DND-41 (cell line): ENCODE measurements at places on chromosomes 16 and 17.
A peak's percentile ranks its signal among the peaks of the same experiment; 100 is the strongest.

GRCh38 chr16:77133706-77134105 is 57.3 kb upstream of the MON1B start:
- no peak for DNase-seq

DNA sequence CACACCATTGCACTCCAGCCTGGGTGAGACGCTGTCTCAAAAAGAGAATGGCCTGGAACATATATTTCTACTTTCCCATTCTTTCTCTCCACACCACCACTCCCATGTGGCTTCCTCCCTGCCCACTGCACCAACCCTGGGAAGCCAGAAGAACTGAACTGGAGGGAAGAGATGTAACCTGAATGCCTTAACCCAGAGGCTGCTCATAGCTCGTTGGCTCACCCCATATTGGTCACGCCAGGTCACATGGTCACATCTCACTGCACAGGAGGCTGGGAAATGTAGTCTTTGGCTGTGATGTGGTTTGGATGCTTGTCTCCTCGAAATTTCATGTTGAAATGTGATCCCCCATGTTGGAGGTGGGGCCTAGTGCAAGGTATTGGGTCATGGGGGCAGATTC is 5.9 kb upstream of the DNAH17 start:
- no peak for DNase-seq

DNA sequence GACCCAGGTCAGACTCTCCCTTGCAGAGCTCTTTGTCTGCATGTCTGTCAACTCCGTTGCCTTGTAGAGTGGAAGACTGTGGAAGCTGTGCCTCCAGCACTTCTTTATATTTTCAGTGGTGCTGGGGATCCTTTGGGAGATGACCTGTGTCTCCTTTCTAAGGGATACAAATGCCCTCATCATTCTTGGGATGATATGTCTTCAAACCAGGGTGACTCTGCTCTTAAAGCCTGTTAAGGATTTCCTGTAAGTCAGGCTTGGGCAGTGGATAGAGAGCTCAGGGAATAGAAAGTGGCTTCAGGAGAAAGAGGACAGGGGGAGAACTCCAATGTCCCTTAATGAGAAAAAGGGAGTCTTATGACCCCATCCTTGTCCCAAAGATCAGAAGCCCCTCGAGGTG is 1.5 kb downstream of the HOXB3 start:
- no peak for DNase-seq

DNA sequence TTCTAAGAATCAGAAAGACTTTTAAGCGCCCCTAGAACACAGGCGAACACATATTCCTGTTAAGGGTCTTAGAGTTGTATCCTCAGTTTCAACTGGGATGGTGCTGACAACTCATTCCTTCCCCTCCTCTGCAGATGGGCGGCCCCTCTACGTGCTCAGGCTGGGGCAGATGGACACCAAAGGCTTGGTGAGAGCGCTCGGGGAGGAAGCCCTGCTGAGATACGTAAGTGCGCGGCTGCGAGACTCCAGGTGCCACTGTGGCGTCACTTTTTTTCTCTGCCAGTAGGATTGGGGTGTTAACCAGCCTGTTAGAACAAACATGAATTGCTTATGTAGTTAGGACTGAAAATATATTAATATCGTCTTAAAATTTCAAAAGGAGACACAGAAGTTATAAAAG is 62.7 kb downstream of the SEC14L1 start:
- no peak for DNase-seq

DNA sequence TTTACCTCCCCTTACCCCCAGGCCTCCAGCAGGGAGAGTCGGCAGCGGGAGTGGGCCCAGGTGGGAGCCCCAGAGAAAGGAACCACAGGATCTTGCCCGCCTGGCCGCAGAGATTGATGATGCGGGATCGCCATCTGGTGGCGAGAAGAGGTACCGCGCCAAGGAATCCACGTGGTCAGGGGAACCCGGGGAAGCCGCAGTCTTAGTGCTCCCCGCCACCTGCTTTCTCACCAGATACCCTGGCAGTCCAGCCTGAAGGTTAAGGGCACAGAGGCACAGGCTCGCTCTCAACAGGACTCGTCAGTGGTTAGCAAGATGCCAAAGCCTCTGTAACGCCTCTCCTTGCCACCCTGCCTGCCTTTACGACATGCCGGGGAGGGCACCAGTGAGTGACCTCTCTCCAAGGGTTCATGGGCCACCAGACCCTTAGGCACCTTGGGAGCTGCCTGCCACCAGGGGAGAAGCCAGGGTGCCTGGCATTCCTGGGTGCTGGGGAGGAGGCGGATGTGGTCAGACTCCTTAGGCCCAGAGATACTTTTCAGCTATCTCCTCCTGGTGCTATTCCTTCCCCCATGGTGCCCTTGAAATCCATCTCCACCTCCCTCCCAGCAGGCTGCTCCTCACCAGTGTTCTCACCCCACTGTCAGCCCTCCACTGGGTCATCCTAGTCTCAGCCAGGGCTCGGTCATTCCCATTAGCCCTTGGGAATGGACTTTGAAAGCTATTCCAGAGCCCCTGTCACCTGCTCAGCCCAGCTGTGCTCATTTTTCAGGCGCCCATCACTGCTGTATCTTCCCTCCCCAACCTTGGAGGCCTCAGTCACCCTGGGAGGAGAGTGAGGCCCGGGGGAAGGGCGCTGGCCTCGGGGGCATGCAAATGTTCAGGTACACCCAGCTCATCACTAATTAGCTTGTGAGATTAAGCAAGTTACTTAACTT is 5.5 kb upstream of the RHBDF2 start:
- peak; percentile 86 for DNase-seq

DNA sequence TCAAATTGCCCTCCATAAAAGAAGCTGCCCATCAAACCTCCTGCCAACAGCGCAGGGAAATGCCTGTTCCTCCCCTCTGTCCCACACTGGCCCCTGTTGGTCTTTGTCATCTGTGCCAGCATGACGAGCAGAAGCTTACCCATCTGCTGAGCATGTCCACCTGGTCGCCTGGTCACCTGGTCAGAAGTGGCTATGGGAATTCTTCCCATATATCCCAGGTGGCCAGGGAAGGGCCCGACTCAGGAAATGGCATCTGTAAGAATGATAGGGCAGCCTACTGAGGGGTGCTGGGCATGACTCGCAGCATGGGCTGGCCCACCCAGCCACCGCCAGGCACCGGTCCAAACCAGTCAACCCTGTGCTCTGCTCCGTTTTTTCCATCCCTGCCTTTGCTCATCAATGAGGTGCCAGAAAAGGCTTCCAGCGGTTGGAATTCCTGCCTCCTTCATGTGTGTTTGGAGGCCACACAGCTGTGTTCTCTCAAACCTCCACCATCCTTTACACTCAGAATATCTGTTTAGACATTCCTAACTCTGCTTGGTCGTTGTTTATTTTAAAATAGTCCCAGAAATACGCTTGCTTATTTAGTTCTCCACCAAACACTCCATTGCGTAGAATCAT is 145.2 kb downstream of the CLEC16A start:
- no peak for DNase-seq

GRCh38 chr16:82071421-82071820 is 36.4 kb downstream of the HSD17B2 start:
- no peak for DNase-seq

DNA sequence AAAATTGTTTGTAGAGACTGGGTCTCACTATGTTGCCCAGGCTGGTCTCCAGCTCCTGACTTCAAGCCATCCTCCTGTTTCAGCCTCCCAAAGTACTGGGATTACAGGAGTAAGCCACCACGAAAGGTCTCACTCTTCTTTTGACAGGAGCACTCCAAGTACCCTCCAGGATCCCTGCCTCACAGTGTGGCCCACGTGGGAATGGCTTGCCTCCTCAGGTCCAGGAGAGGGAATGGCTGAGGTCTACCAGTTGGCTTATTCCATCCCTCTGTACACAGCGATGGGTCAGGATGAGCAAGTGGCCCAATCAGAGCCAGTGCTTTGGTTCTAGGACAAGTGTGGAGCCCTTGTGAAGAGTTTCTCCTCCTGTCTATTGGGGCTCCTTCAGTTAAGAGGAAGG is 73.7 kb upstream of the ZNF423 start:
- DNase-seq: no peak

GRCh38 chr17:76131051-76131691 is 9.9 kb downstream of the FOXJ1 start:
- DNase-seq: no peak

DNA sequence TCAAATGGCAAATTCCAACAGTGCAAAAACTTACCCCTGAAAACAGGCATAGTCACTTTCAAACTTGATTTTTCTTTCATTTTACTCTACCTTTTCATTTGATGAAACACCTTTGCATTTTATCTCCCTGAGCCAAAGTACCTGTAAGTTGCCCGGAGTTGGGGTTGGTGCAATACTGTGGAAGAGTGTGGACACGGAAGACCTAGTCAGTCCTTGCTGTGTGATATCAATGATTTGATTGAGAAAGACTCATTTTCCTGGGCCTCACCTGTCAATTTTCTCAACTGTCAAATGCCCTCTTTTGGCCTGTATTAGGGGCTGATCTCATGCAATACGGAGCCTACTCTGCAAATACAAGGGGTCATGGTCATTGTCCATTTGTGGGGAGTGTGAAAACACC is 22.6 kb downstream of the PITPNC1 start:
- no peak for DNase-seq

DNA sequence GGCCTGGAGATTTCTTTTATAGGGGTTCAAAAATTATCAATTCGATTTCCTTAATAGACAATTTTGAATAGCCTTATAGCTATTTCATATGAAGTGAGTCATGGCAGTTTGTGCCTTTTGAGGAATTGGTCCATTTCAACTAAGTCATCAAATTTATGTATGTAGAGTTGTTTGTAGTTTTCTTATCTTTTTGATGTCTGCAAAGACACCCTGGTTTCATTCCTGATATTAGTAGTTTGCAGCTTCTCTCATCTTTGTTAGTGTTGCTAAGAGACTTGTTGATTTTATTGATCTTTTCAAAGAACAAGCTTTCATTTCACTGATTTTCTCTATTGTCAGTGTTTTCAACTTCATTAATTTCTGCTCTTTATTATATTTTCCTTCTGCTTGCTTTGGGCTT is 44.2 kb downstream of the N4BP1 start:
- DNase-seq: no peak

- DNase-seq: no peak
Observed at GRCh38 chr17:60678118-60678444, 430 bp downstream of the BCAS3 start.

GRCh38 chr17:51103050-51103449 is 17.6 kb downstream of the SPAG9 start:
- DNase-seq: no peak

- no peak for DNase-seq
Observed at GRCh38 chr17:58232707-58233156, 5.7 kb upstream of the LPO start.

DNA sequence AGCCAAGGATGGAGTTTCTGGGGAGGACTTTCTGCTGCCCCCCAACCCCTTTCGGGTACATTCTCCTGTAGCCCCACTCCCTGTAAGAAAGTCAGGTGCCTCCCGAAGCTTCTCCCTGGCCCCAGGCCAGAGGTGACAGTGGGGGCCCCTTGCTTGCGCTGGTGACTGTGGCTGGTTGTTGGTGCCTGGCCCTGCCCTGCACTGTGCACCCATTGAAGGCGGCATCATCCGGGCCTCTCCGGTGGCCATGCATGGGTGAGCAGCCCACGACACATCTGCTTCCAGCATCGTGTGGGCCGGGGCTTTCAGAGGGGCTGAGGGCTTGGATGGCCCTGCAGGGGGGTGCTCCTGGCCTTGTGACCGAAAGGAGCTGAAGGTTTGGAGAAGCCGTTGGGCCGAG is 297.0 kb downstream of the SEC14L1 start:
- DNase-seq: no peak

GRCh38 chr17:6021627-6022026 is 48.6 kb upstream of the WSCD1 start:
- no peak for DNase-seq

- DNase-seq: no peak
Observed at GRCh38 chr16:48206594-48207242, 37.4 kb upstream of the LONP2 start.

- no peak for DNase-seq
Observed at GRCh38 chr16:78098595-78099270, 721 bp upstream of the WWOX start.

DNA sequence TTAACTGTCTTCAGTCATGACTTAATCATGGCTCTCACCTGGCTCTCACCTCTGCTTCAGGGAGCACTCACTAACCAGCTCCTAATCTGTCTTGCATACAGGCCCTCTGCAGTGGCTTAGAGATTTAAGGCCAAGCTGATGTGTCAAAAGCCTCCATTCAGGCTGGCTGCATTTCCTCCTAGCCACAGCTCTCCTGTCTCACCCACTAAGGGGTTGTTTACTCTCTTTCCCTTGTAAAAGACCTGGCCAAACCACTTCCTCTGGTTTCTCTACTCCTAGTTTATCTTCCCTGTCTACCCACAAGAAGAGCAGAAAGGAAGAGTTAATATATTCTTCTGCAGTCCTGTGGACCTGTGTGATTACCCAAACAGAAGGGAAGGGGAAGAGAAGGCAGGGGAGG is 9.3 kb upstream of the ASIC2 start:
- DNase-seq: peak; percentile 15

DNA sequence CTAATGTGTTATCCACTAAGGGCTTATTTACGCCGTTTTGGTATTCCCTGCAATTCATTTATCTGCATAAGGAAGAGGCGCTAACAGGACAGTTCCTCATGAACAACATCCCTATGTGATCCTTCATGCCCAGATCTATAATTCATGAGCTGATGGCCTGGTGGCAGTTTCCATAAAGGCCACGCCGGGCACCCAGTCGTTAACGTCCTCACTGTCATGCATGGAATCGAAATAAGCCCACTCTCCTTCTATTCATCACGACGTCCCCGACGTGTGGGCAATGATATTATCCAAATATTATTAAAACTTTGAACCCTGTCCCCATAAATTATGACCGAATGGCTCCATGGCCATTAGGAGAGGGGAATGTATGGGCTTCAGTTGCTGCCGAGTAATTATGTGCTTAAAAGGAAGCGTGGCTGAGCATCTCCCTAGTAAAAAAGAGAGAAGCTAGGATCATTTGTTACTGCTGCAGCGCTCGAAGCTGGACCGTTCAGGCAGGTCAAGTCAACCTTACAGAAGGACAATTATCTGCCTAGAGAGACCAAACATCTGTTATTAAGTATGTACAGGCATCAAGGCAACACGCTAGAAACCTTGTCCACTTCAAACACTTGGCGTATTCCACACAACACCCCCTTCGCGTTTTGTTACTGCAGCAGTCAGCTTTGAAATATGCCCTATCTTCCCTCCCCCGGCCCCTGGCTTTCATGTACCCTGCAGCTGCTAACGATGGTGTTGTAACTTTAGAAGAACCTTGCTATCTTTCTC is 94.0 kb upstream of the SALL1 start:
- no peak for DNase-seq

DNA sequence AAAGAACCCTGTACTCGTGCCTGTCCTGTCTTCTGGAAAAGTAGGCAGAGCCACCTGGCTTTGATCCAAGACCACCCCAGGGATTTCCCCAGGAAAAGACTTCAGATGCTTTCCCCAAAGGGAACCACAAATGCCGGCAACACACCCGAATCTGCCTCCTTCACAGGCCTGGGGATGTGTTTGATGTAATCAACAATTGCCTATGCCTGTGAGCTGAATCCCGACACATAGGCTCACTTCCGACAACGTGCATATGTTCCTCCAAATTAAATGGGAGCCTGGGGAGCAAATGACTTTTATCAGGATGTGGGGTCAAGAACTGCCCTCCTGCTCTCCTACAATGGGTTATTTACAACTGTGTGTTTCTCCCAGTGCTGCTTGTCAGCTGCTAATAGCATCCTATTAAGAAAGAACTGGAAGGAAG is 535.2 kb upstream of the CDH11 start:
- DNase-seq: no peak
